ENCODE measurements at places on chromosomes 6 and 20.
A peak's percentile ranks its signal among the peaks of the same experiment; 100 is the strongest.

DNA sequence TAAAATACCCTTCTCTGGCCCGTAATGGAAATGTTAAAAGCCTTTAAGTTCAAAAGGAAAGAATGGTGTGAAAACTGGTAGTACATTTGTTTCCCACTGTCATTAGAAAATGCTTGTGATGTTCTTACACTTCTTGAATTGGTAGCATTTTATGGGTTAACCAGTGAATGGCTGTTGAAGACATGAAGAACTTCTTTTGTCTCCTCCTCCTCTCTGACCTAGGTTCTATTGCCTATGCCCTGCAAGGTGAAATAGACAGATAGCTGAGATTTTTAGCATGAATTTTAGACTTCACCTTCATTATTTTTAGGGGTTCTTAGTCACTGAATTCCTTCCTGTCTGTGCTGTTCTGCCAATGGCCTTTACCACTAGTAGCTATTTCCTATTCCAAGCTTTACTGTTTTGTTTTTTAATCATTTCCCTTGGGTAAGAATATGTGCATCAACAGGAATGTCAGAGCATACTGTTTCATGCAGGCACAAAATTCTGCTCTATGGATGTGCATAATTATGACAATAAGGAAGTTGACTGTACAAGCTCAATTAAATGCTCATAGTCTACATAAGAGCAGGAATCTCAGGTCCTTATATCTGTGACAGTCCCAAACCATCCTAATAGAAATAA lies 4.9 kb downstream of the TNFAIP3 start:
- DNase-seq, result no peak

GRCh38 chr20:19552221-19553180 lies 205.6 kb upstream of the RIN2 start:
- no peak for DNase-seq

DNA sequence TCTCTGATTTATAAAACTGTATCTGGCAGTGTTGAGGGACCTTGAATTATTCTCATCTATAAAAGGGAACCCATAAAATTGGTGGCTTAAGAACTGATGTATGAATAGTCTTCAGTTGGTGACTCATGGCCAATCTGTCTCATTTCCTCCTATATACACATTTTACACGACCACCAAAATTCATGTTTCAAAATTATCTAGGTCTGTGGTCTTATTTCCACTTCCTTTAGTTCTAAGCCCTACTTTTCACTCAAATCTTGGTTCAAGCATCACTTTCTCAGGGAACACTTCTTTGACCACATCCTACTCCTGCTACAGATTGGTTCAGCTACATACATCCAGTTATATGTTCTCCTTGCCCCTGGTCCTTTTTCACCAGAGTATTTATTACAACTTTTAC lies 18.6 kb upstream of the ENPP1 start:
- DNase-seq, result no peak

DNA sequence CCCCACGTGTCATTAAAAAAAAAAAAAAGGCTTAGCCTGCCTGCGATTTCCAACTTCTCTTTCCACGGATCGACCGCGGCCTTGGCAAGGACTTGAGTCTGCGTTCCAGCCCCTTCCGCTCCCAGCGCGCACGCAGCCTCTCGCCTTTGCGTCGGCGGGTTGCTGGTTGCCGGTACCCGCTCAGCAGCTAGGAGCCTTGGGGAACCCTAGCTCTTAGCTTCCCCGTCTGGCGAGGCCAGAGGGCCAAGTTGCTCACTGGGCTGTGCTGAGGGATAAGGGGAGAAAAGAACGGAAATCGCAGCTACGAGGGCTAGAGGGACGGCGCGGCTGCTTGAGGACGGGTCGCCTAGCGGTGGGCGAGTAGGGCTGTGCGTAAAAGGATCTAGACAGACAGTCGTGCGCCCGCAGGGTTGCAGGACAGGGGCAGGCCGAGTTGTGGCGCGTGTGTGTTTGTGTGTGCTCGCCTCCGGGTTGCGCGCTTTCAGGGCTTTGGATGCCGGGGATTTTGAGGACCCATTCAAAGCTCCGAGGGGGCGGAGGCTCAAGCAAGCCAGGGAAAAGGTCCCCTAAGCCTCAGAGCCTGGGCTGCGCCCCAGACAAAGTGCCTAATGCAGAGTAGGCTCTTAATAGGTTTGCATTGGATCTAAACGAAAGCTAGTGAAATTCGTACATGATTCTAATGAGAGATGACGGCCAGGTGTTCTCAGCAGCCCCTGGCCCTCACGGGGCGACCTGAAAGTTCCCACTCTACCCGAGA lies 40.5 kb upstream of the OSTM1 start:
- no peak for DNase-seq

- no peak for DNase-seq
Observed at GRCh38 chr20:58021481-58021880, 207.0 kb downstream of the ANKRD60 start.

GRCh38 chr20:63105211-63106107 lies 98.7 kb upstream of the BHLHE23 start:
- no peak for DNase-seq

DNA sequence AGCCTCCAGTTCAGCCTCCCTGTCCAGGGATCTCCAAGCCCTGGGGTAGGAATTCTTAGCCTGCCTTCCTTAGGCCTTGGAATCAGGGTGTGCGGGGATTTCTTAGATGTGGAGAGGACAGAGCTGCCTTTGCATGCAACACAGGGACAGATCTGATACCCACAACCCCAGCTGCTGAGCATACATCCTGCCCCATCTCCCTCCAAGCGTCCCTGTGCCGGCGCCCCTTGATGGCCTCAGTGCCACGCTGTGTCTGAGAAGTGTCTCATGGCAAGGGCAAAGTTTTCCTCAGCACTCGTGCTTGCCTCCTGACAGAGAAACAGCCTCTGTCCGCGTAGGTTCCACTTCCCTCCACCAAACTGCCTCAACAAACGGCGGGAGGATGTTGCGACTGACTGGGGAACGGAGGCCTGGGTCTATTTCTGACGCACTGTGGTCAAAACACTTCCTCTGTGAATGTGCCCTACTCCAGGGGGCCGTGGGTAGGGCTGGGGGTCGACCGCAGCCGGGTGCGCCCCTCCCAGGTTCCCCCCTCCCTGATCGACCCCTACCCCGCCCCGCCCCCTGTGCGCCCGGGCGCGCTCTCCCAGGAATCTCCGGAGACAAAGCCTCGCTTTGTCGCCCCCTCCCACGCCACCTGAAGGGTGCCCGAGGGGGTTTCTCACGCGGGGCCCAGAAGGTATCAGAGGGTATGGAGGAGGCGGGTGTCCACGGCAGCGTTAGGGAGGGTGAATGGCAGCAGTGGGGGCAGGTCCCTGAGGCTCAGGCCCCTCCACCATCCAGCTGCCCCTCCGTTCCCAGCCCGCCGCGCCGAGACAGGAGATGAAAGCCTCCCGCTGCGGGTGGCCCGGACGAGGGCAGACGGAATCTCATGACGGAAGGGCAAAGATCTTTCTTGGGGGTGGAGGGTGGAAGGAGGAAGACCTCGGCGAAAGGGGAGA lies 806 bp downstream of the MICAL1 start:
- DNase-seq, result no peak

DNA sequence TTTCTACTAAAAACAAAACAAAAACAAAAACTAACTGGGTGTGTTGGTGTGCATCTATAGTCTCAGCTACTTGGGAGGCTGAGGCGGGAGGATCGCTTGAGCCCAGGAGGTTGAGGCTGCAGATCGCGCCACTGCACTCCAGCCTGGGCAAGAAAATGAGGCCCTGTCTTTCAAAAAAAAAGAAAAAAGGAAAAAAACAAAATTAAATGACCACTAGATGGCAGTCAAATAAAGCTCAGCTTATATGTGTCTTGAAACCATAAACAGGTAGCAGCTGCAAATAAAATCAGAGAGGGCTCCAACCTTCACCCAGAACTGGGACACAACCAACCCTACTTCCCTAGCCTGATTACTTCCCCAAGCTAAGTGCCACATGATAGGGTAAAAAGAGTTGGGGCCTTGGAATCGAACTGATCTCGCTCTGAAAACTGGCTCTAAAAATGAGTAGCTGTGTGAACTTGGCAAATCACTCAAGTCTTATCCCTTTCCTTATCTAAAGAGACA lies 67.1 kb upstream of the ADGRF4 start:
- DNase-seq, result no peak

DNA sequence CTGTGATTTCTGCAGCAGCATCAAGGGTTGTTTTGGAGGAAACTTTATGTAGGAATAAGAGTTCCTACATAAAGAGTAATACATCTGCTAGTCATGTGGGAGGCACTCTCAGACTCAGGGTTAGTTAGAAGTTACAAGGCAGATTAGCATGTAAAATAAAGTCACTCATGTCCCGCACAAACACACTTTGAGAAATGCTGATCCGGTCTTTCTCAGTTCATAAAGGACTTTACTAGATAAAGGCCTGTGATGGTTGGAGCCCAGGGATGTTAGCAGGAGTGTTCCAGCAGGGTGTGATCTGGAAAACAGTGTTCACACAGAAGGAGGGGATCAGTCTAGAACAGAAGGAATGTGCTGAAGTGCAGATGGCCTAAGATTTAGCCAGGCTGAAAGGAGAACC lies 33.1 kb upstream of the NOP56 start:
- DNase-seq, result no peak

GRCh38 chr20:46127396-46128010 lies 9.4 kb downstream of the CD40 start:
- DNase-seq, result no peak

- DNase-seq, result no peak
Observed at GRCh38 chr6:168864541-168865460, 388.8 kb downstream of the THBS2 start.

GRCh38 chr6:4059115-4059777 lies 19.7 kb downstream of the FAM217A start:
- DNase-seq, result peak; percentile 13

- no peak for DNase-seq
Observed at GRCh38 chr6:44800171-44800783, 412.8 kb downstream of the CDC5L start.

GRCh38 chr20:20956513-20956931 lies 149.6 kb downstream of the LINC00237 start:
- DNase-seq, result no peak

- DNase-seq, result no peak
Observed at GRCh38 chr6:20142866-20143265, 69.4 kb downstream of the MBOAT1 start.

GRCh38 chr6:141552463-141552862 lies 580.3 kb upstream of the GJE1 start:
- DNase-seq, result no peak

GRCh38 chr20:15895126-15895525 lies 678.1 kb downstream of the KIF16B start:
- no peak for DNase-seq

- DNase-seq, result no peak
Observed at GRCh38 chr6:140027219-140027618, 652.8 kb upstream of the CITED2 start.

GRCh38 chr20:44722990-44723389 lies 7.8 kb downstream of the CCN5 start:
- no peak for DNase-seq

GRCh38 chr6:87200469-87201175 lies 45.3 kb downstream of the ZNF292 start:
- DNase-seq, result no peak

- no peak for DNase-seq
Observed at GRCh38 chr6:73389854-73390253, 4.8 kb upstream of the DDX43 start.

DNA sequence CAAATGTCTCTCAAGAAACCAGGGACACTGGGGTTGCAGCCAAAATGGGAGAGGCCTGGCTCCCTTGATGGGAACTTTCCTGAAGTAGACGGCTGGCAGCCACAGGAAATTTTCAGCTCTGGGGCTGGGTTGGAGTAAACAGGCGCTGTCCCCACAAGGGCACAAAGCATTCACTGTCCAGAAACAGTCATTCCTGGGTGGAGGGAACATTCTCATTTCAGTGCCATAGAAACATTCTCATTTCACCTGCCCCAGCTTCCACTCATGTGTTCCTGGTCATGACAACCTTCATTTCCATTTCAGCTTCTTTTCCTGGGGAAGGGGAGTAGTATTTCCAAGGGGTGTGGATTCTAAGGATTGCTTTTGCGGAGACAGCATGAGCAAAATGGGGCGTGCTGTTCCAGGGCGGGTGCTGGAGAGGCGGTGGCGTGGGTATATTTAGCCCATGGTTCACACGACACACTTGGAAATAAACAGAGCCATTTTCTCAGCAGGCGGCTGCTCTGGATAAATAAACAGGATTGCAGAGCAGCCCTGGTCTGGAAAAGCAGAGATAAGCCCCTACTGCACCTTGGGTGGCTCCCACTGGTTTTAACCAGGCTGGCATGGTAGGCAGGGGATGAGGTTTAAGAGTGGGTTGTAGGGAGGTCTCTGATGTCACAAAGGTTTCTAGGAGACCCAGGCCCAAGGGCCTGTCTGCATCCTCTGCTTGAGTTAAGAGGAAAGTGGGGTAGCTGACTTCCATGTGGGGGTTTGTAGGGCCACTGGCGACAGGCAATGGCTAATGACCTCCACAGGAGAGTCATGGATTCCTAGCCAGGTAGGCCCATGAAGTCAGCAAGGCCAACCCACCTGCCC lies 32.9 kb downstream of the COX4I2 start:
- DNase-seq, result no peak

- DNase-seq, result no peak
Observed at GRCh38 chr20:8362457-8362856, 230.4 kb downstream of the PLCB1 start.

DNA sequence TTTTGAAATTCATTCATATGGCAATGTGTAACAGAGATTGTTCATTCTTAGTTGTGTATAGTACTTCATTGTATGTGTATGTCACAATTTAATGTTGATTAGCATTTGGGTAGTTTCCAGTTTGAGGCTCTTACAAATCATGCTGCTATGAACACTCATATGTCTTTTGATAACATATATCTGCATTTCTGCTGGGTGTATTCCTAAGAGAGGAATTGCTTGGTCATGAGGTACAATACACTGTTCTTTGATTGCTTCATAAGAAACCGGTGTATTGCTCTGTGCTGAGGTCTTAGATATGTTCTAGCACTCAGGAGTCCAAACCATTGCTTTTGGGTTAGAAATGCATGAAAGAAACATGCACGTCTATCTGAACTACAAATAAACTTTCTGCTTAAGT lies 492.9 kb upstream of the JAG1 start:
- no peak for DNase-seq

GRCh38 chr20:31833931-31834521 lies 11.4 kb downstream of the FOXS1 start:
- no peak for DNase-seq

DNA sequence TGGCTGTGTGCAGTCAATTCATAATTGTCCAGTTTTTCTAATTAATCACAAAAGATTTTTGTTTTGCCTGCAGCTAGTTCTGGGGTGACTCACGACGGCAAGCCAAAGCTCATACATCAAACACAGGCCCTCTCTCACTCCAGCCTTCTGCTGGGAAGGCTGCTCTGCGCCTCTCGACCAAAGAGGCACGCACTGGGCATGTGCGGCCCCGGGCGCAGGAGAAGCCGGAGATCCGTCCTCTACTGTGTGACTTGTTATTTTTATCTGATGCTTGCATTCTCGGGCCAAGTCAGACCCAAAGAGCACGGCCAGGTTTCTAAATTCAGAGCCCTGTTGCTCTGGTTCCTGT lies 98.5 kb downstream of the TFAP2A start:
- DNase-seq, result no peak

All from stimulated activated CD8-positive, alpha-beta memory T cell treated with anti-CD3 and anti-CD28 coated beads, Interleukin-15, amount 100 ng/mL, for 24 hours (primary cell).